Fibroblast of mammary gland (primary cell): ENCODE measurements at places on chromosomes 5 and 9.

GRCh38 chr5:56557198-56557597, 258.2 kb upstream of the MAP3K1 start:
- peak; percentile 7 for DNase-seq

DNA sequence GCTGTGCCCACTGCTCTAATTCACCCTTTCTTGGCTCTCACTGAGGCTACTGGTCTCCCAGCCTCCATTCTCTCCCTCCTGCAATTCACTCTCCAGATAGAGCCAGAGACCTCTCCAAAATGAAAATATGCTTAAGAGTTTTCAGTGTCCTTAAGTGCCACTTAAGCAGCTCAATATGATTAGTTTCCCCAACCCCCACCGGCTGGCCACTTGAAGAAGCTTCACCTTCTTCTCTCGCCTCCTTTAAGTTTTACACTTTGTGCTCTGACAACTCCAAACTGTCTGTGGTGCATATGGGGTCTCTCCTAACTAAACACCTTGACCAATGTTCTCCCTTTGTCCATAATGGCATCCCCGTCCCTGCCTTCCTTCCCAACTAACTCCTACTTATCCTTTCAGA, 53.4 kb downstream of the CDK5RAP2 start:
- DNase-seq = no peak

GRCh38 chr5:141963701-141964100, 5.2 kb upstream of the RNF14 start:
- DNase-seq = no peak

- DNase-seq = peak; percentile 77
Measured at GRCh38 chr9:15222313-15222712, 84.7 kb downstream of the TTC39B start.

DNA sequence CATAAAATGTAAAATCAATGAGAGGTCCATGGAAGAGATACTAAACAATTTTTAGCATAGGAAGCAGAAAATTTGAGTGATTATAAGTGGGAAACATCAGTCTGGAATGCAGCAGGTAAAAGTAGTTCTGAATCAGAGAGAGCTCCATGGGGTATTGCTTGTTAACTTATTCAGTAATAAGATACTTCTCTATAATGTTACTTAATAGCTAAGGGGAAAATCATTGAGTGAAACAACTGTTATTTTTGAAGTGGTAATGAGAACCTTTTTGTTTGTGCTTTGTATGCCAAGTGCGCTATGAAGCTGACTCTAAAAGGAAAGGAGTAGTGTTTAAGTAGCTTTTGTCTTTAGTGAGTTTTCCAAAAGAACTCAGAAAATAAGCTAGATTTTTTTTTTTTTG, 95.2 kb downstream of the ERBIN start:
- DNase-seq = no peak

DNA sequence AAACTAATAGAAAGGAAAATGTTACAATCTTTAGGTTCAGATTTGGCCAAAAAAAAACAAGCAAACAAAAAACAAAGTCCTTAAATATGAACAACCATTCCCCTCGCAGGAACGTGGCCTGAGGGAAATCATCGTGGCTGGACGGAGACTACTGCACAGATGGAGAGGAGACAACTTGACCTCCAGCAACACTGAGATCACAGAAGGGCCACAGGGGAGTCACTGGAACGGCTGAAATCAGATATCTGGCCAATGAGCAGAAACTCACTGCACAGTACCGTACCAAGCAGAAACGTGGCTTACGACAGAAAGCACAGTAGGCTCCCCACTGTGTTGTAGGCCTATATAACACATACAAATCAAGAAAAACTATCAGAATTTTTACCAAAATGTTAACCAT, 27.7 kb downstream of the CAMSAP1 start:
- peak; percentile 8 for DNase-seq

- DNase-seq = peak; percentile 10
Measured at GRCh38 chr9:129998491-129999140, 44.4 kb downstream of the FNBP1 start.

- DNase-seq = peak; percentile 76
Measured at GRCh38 chr5:156354571-156354970, 27.6 kb downstream of the SGCD start.

GRCh38 chr9:112065806-112066606, 109.1 kb downstream of the SUSD1 start:
- DNase-seq = peak; percentile 89

- peak; percentile 61 for DNase-seq
Measured at GRCh38 chr9:31304576-31304975, 1079.9 kb upstream of the ACO1 start.

- no peak for DNase-seq
Measured at GRCh38 chr5:131212471-131213021, 41.8 kb downstream of the LYRM7 start.

- no peak for DNase-seq
Measured at GRCh38 chr5:80070338-80071056, 35.3 kb downstream of the THBS4 start.

DNA sequence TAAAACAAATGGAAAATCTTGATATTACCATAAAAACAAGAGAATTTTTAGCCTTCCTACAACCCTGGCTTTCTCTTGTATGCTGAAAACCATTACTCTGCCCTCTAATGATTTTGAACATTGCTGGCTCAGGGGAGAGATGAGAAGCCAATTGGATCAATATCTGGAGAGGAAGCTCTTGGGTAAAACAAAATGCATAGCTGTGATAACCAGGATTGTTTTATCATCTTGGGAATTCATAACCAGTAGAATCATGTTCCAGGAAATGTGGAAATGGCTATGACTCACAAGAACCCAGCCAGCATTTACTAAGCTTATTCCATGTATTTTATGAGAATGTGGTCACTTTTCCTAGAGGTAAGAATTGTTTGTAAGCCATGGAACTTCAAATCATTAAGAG, 51.1 kb upstream of the CTNND2 start:
- DNase-seq = peak; percentile 51

GRCh38 chr9:134764473-134765269, 115.9 kb upstream of the FCN2 start:
- no peak for DNase-seq

DNA sequence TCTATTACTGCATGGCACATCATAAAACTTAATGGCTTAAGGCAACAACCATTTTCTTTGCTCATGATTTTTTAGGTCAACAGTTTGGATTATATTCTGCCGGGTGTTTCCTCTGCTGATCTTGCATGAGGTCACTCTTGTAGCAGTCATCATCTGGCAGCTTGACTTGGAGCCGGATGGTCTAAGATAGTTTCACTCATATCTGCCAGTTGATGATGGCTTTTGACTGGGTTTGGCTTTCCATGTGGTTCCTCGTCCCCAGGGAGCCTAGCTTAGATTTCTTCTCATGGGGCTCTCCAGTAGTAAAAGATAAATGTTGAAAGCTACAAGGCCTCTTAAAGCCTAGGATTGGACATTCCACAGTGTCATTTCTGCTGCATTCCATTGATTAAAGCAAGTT, 27.4 kb downstream of the LNPEP start:
- DNase-seq = peak; percentile 93

- peak; percentile 96 for DNase-seq
Measured at GRCh38 chr9:122394265-122395125, 23.7 kb downstream of the PTGS1 start.

GRCh38 chr5:176360894-176361436, 599 bp downstream of the KIAA1191 start:
- peak; percentile 15 for DNase-seq

DNA sequence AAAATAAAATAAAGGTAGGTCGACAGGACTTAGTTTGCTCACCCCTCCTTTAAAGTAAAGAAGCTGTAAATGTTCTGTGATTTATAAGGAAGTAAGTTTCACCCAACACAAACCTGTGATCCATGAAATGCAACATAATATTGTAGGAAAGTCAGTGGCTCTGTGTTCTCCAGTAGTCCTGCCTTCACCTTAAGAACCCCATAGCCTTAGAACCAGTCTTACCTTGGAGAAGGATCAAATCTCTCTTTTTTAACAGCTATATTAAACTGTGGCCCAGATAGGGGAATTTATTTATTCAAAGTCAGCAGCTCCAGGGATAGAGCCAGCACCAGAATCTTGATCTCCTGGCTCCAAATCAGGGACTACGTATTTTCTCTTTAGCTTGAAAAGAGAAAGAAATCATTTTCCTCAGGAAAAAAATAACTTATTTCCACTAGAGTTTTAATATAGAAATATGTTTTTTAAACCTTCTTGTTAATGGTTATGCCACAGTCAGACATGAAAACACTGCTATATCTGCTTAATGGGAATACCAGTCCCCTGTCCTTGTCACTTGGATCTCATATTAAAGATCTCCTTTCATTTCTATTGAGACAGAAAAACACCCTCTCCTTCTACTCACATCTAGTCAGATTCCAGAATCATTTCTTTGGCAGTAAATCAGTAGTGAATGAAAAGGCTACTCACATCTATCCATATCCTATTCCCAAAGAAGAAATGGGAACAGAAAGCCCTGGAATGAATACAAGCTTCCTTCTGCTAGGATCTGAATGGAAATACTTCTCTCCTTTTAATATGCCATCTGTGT, 269.2 kb upstream of the TNC start:
- DNase-seq = no peak

DNA sequence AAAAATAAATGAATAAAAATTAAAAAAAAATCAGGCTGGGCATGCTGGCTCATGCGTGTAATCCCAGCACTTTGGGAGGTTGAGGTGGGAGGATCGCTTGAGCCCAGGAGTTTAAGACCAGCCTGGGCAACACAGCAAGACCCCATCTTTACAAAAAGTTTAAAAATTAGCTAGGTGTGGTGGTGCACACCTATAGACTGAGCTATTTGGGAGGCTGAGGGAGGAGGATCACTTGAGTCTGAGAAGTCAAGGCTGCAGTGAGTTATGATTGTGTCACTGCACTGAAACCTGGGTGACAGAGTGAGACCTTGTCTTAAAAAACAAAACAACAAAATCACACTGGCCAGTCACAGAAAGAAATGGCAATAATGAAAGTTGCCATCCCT, 3.4 kb upstream of the CNTRL start:
- no peak for DNase-seq

GRCh38 chr5:68268101-68268851, 52.7 kb downstream of the PIK3R1 start:
- DNase-seq = no peak

DNA sequence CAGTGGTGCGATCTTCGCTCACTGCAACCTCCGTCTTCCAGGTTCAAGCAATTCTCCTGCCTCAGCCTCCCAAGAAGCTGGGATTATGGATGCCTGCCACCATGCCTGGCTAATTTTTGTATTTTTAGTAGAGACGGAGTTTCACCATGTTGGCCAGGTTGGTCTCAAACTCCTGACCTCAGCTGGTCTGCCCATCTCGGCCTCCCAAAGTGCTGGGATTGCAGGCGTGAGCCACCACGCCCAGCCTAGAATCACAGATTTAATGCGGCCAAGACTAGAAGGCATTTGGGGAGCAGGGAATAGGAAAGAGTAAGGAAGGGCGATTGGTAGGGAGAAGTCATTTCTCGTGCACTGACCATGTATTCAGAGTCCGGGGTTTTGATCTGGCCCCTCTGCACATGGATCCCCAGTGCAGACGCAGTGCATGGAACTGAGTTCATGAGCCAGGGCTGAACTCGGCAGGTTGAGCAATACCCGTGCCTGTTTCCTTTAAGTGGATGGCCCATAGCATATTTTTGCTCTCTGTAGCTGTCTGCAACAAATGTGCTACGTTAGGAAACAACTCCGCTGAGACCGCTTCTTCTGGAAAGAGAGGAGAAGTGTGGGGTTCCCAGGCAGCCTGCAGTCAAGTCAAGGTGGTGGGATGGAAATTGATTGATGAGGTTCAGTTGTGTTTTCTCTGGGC, 3.4 kb upstream of the HMCN2 start:
- DNase-seq = no peak

DNA sequence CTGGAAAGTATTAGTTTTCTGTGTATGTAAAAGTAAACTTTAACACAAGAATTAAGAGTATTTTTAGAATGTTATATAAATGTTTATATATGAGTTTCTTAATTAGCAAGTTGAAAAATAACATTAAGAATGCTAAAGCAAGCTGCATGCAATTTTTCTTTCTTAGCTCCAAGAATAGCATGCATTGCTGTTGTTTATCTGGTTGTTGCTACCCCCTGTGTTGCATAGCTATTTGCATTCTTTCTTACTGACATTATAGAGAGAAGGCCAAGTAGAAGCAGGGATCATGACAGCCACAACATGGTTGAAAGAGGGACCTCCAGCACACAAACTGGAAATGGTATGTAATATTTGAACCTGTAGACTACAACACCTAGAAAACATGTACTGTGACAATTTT, 94.8 kb downstream of the ERCC6L2 start:
- DNase-seq = peak; percentile 6

- DNase-seq = no peak
Measured at GRCh38 chr9:71431931-71432330, 310.5 kb upstream of the TRPM3 start.

DNA sequence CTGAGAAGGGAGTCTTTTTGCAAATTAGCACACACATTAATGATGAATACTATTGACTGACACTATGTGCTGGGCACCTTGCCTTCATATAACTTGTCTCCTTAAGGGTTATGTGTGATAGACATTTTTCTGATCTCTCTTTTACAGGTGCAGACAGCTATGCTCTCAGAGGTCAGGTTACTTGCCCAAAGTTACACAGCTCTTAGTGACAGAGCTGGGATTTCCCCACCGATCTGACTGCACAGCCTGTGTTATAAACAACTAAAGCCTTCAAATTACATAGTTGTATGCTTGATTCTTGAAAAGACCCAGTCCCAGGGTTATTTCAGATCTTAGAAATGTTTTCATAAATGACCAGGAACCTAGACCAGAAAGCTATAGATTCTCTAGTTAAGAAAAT, 462.7 kb downstream of the EBF1 start:
- DNase-seq = no peak

- no peak for DNase-seq
Measured at GRCh38 chr9:137592767-137593166, 2.5 kb upstream of the ZMYND19 start.

- DNase-seq = peak; percentile 75
Measured at GRCh38 chr9:128249908-128250838, 25.6 kb downstream of the GOLGA2 start.

DNA sequence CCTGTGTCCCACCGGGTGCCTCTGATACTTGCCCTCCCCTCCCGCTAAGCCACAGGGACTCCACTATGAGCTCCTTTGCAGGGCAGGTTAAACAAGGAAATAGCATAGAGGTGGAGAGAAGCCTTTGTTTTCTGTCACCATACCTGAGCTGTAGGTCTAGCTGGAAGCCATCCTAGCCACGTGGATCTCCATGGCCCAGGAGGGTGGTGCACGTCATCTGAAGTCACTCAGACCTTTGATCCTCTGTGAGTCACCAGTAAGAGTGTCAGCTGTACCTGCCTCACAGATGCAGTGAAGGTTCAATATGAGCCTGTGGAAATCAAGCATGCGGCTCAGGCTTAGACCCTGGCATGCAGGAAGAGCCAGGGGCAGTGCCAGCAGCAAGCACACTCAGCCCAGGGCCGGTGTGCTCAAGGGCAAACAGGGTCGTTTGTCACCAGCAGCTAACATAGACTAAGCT, 55.1 kb downstream of the ASS1 start:
- DNase-seq = no peak

- DNase-seq = peak; percentile 23
Measured at GRCh38 chr5:138849439-138849838, 25.7 kb downstream of the LRRTM2 start.

GRCh38 chr5:132027027-132027426, 15.6 kb upstream of the ACSL6 start:
- DNase-seq = no peak
